ENCODE measurements at places on chromosomes 6 and 20.

DNA sequence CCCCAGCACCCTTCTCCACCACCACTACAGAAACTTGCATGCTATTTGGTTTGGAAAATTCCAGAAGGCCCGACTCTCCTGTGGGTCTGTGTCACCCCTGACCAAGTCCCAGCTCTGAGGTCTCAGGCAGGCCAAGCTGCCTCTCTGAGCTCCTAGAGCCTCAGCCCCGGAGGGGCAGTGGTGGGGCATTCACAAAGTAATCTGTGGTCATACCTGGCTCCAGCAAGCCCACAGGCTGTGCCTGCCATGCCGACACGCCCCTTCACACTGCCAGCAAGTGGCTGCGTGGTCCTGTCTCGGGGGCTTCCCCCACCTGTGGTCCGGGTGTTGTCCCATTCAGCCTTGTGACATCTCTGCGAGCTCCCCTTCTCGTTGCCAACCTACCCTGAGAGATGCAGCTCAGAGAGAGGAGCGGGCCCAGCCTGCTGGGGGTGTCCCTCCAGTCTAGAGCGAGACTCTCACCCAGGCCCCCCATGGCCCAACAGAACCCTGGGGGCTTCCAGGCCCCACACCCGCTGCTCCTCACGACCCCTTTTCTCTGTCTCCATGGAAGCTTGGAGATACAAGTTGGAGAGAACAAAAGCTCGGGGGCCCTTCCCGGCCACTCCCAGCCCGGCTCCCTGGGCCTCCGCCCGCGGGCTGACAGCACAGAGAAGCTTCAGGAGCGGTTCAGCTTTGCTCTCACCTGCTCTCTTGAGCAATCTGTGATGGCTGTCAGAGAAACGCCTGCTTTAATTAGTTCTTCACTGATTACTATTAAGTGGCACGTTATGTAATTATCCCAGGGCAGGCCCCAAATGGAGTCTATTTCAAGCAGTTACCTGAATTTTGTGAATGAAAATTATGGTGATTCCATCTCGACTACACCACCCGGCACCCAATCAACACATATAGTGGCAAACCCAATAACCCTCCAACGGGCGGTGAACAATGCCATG lies 147.7 kb upstream of the PHACTR3 start:
- DNase-seq: no peak

- no peak for DNase-seq
Observed at GRCh38 chr20:45968081-45968671, 3.8 kb downstream of the ZNF335 start.

DNA sequence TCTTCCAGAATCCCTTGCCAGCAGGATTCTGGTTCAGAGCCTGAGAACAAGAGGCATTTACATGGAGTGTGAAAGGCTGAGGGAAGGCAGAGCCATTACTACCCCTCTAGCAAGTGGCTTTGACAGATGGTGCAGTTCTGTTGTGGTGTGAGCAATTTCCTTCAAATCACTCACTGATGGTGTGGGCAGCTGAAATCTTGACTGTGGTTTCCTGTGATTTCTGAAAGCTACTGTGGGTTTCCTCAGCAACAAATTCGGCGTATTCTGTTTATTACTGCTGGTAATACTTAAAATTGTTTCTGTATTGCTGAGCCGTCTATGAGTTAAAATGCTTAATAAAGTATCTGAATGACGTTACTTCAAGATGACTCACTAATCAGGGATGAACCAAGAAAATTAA lies 181.5 kb upstream of the TCF21 start:
- DNase-seq: no peak

- DNase-seq: no peak
Observed at GRCh38 chr20:50009521-50010454, 27.0 kb downstream of the SNAI1 start.

DNA sequence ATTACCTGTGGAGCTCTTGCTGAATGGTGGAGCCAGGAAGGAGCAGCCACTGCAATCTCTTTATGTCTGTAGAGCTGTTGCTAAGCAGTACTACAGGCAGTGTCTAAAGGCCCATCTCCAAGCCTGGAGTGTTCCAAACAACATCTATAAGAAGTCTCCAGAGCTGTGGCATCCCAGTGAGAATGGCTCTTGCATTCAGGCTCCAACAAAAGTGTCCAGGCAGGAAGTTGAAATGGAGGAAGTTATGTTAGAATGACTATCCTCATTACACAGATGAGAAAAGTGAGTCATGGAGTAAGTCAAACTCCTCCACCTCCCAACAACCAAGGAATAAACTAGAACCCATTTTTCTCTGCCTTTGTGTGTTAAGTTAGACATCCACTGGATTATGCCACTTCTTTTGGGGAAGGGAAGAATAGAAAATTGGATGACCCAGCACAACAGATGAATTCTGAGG lies 288.5 kb upstream of the STXBP5 start:
- DNase-seq: no peak

DNA sequence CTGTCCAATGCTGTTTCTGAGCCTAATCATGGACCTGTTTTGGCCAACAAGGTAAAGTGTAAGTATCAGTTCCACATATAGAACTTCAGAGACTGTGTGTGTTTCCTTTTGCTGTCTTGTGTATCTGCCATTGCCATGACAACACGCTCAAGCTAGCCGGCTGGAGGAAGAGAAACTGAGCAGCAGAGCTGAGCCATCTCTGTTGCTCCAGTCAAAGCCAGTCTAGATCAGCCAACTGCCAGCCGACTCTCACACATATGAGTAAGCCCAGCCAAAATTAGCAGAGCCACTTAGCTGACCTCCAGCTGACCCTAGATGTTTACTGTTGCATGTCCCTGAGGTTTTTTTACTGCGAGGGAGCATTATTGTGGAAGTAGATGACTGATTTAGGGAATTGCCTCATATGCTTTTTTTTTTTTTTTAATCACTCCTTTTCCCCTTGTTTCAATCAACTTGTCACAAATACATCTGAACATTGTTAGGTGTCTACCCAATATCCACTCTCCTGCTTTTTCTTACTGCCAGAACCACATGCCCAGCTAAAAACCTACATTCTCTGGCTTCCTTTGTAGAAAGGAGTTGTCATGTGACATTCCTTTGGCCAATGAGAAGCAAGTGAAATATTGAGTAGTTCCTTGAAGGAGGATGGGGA lies 304.3 kb upstream of the SUPT3H start:
- DNase-seq: no peak

GRCh38 chr6:352474-352873 lies 39.1 kb upstream of the IRF4 start:
- DNase-seq: no peak

- no peak for DNase-seq
Observed at GRCh38 chr6:72589096-72589495, 32.8 kb upstream of the KCNQ5 start.

- no peak for DNase-seq
Observed at GRCh38 chr6:57423468-57423867, 106.0 kb downstream of the PRIM2 start.

DNA sequence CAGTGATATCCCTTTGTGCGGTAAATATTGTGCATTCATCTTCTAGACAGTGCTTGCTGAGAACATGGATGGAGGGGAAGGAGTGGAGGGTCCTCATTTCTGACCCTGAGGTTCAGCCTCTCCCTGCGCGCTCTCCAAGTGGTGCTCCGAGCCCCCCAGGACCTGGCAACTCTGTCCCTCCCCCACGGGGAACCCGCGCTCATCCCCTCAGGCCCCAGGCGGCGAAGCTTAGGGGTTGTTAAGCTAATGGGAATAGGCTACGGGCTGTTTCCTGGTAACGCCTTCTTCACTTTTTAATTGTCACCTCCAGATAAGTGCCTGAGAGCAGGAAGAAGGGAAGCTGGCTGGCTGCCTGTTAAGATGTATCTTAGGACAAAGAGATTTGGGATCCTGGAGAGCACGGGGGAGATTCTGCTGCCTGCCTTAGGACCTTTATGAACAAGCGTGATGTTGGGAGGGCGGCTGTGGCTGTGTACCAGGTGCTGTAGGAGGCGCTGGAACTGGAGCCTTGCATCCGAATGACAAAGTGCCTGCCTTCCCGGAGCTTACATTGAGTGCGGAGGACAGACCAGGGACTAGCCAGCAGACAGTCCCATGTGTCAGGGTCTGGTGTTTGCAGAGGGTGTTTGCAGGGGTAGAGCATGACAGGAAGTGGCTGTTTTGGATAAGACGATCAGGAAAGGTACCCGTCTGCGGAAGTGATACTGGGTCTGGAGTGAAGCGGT lies 11.7 kb downstream of the TSHZ2 start:
- no peak for DNase-seq

GRCh38 chr6:41201764-41202173 lies 820 bp upstream of the TREML2 start:
- DNase-seq: no peak

GRCh38 chr6:39209911-39210310 lies 19.4 kb downstream of the KCNK5 start:
- DNase-seq: no peak

DNA sequence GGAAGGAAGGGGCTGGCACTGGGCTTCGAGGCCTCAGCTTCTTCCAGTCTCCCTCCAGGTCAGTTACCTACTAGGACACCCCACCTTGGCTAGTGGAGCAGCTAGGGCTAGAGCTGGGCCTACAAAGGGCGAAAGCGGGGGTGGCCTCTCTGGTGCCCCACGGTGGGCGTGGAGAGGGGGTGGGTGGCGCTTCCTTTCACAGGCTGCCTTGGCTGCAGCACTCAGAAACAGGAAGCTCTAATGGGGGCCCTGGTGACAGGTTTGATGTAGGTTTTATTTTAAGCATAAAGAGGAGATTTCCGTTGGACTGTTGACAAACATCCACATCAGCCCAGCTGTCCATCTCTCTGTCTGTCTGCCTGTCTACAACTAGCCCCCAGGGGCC lies 13.4 kb downstream of the FAM110A start:
- DNase-seq: no peak

GRCh38 chr20:341682-342081 lies 5.2 kb upstream of the NRSN2 start:
- DNase-seq: no peak

DNA sequence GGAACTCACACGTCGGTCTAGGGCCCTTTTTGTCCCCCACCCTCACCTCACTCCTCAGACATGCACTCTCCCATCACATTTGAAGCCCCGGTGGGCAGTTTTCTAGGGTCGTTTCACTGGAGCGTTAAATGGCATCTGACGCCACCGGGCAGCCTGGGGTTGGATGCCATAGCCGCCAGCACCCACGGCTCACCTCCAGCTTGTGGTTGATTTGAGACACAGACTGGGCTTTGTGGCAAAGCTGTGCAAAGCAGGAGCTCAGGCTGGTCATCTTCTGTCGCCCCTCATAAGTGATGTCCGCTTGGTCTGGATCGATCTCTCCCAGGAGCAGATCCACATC lies 530 bp downstream of the GOPC start:
- DNase-seq: no peak

GRCh38 chr20:11917663-11918062 lies at the start of gene BTBD3:
Gene BTBD3 (plus strand): TSS chr20:11917893. CDS start chr20:11918276, 383 bp downstream.
- no peak for DNase-seq

DNA sequence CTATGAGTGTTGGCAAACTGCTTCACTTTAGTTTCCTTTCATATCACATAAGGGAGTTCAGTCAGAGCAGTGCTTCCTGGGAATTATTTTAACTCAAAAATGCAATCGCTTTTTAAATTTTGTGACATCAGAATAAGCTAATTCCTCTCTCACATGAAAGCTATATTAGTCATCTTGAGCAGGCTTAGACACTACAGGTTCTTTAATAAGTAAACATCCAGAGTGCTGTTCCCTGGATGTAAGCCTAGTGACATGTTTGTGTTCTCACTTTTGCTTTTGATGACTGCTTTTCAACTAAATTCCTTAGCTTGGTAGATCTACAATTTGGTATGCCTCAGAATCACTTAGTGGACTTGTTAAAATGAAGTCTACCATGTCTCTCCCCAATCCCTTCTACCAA lies 252.7 kb upstream of the POU3F2 start:
- DNase-seq: no peak

GRCh38 chr20:10540636-10541493 lies 105.8 kb downstream of the SLX4IP start:
- no peak for DNase-seq

- no peak for DNase-seq
Observed at GRCh38 chr6:3913077-3913957, 64.1 kb downstream of the FAM50B start.

DNA sequence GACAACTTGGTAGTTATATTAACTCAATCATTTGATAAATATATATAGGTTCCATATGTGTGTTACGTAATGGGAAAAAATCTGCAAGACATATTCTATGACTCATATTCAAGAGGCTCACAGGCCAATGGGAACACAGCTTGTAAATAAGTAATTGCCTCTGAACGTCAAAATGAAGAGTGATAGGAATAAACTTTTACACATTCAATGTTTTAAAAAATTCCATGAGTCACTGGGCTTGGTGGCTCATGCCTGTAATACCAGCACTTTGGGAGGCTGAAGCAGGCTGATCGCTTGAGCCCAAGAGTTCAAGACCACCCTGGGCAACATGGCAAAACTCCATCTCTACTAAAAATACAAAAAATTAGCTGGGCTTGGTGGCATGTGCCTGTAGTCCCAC lies 209.4 kb upstream of the MCHR2 start:
- no peak for DNase-seq

DNA sequence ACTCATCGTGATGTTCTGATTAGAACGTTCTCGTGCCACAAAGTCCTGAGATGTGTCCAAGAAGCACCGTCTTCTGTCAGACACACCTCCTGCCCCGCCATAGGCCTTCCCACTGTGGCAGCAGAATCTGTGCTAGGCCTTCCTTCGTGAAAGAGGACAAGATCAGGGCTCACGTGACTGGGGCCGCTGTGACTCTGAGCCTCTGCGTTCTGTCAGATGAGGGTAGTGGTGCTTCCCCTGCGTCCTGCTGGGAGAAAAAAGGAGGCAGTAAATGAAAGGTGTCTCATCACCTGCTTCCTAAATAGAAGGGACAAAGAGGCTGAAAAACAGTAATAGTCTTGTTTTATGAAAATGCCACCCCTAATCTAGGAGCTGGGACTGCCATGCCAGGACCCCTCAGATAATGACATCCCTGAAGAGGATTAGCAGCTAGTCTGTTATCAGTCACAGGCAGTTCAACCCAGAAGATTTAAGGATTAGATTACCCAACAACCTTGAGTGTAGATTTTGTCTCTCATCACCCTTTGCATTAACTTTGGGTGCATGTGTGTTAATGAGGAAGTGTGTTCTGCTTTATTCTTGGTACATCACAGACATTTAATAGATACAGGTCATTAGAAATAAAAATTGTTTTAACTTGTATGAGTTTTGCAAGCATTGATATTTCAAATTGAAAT lies 4.1 kb downstream of the DNAJC5 start:
- DNase-seq: no peak

- DNase-seq: no peak
Observed at GRCh38 chr20:59299945-59300332, 472 bp upstream of the EDN3 start.

DNA sequence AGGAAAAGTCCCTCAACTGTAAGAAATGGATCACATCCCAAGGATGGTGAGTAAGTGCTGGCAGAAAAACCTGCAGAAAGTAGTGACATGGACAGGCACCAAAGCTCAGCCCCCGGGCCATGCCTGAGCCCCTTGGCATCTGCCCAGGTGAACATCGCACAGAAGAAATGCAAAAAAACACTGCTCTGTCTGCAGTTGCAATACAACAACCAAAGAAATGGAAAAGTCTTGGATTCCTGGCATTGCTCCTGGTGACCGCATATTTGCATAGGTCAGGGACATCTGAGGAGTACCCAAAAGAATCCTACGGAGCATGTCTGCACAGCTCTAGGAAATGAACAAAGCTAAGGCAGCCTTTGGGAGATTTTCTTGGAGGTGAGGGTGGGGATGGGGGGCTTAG lies 63.1 kb upstream of the PTPRT start:
- no peak for DNase-seq
